NCI-H460 (cell line): ENCODE measurements at places on chromosomes 16 and 17. TPM values are rescaled to one million over a fixed set of nuclear protein-coding genes. Genes with fewer than 3 reads are reported as not detected.
A peak's percentile ranks its signal among the peaks of the same experiment; 100 is the strongest.

- no peak for DNase-seq
Measured at GRCh38 chr17:36768394-36768793, 167.0 kb downstream of the MRM1 start.

GRCh38 chr16:84294531-84295142, at the start of gene WFDC1:
TSS of gene WFDC1 (plus strand) at chr16:84294878. CDS start at chr16:84294972, 94 bp downstream.
- no peak for DNase-seq

ABCA5 gene
- 6.2 and 12.4 TPM in 2 replicates for total RNA-seq

GRCh38 chr17:70242781-70243437, 73.6 kb downstream of the KCNJ2 start:
- DNase-seq = no peak

PIK3R5 gene
- 0.35 TPM in 2 replicates for total RNA-seq

- DNase-seq = no peak
Measured at GRCh38 chr17:3979290-3979611, 15.0 kb upstream of the ATP2A3 start.

DNA sequence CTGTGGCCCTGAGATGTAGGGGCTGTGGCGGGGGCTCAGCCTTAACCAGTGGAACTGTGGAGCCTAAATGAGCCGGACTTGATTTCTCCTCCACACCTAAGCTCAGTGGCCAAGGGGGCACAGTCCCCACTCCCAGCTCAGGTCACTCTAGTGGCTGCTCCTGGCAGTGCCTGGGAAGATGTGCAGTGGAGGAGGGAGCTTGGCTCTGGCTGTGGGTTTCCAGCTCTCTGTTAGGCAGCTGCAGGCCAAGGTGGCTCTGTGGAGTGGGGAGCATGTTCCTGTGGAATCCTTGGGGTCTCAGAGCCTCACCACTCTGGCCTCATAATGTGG, 76.3 kb downstream of the AMFR start:
- no peak for DNase-seq

DNA sequence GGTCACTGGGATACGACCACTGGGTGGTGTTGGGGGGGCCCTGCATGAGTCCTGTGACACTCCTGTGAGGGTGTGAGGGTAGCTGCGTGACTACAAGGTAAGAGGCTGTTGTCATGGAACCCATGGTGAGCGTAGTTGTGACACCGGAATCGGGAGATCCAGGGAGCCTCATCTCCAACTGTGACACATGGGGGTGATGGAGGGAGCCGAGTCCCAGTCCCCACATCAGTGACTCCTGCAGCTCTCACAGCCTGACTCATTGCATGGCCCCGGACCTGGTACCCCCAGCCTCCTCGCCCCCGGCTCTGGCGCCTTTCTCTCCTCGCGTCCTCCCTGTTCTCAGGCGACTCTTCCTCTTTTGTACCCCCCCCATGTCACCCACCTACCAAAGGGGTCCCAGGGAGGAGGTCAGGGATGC, 14.2 kb downstream of the CDH16 start:
- no peak for DNase-seq

DNA sequence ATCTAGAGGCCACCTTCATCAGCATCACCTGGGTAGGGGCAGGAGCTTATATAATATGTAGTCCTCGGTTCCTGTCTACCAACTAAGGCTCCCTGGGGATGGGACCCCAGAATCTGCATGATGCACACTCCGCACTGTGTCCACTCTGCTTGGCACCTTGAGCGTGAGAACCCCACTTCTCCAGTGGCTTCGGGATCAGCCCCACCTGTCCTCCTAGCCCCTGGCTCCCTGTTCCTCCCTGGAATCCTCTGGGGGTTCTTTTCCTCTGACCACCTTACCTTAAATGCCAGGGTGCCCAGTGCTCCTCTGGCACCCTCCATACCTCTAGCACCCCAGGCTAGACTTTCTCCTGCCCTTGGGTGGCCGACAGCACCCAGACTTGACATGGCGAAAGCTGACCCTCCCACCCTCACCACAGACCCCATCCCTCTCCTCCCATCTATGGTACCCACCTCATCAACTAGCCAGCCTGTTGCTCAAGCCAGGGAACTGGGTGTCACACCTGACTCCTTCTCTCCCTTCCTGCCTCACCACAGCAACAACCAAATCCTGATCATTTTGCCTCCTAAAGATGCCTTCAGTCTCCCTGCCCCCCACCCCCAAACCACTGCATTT, 2.8 kb upstream of the NXPH3 start:
- DNase-seq = no peak

DNA sequence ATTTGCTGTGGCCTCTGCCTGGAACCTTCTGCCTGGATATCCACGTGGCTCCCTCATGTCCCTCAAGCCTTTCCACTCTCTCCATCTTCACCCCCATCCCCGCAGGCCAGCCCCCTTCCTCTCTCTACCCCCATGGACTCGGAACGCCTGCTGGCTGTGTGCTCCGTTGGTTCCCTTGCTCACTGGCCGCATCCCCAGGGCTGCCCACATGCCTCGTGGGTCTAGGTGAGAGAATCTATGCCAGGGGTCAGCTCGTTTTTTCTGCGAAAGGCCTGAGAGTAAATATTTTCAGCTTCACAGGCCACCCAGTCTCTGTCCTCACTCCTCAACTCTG, 12.0 kb downstream of the SLC5A10 start:
- no peak for DNase-seq

GRCh38 chr16:12095275-12096156, 119.0 kb downstream of the SNX29 start:
- DNase-seq = peak; percentile 44

GAST gene
- not detected in 2 replicates for total RNA-seq

NEUROD2 gene
- not detected in 2 replicates for total RNA-seq

DNA sequence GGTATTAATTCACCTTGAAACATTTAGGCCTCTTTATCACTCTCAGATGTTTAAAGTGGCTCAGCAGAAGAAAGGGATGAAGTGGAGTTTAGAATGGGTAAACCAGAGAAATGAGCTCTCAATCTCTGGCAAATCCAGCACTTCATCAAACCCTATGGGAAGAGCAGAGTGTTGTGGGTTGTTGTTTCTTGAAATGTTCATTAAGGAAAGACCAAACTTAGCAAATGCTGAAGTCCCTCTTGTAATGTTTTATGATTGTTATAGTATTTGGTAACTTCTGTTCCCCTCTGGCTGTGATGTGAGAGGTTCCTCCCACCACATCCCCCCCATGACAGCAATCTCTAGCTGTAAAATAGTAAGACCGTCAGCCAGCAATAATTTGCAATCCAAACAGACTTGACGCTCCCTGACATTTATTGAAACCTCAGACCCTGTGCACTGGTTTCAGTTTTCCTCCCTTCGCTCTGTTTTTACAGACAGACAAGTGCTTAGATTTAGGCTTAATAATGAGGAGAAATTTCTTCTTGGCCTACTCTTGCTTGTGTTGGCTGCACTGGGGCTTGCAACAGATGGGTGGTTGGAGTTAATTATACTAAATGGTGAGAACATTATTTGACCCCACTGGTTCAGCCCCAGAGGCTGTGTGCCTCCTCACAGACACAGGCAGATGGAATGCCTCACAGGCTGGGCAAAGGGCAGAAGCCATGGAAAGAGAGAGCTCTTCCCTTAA, 609.4 kb upstream of the SOX9 start:
- no peak for DNase-seq

DNA sequence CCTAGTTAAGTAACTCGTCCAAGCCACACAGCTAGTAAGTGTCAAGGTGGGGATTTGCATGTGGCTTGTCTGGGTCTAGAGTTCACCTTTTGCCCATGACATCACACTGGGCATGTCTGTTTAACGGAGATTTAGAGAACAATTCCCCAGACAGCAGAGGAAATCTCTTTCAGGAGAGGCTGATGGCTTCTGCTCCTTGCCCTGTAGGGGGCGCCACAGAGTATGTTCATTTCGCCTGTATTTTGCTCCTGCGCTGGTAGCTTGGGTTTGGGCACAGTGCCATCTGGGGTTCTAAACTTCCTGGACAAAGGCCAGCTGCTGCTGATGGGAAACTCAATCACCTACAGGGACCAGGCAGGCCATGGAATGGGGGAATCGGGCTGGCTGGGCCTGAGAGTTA, 20.4 kb downstream of the OTOA start:
- DNase-seq = peak; percentile 11

KRT27 gene
- total RNA-seq = not detected in 2 replicates

DNA sequence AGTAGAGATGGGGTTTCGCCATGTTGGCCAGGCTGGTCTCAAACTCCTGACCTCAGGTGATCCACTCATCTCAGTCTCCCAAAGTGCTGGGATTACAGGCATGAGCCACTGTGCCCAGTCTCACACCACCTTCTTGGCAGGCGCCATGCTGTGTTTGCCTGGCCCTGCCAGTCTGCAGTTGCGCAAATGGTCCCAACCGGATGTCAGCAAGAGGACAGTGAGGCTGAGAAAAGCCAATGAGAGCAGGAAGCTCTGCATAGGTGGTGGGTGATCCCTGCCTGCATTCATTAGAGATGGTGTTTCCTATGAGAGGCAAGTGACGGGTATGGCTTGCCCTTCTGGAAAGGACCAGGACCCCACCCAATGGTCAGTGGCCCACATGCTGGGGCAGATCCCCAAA, 59.3 kb downstream of the PECAM1 start:
- DNase-seq = no peak

- no peak for DNase-seq
Measured at GRCh38 chr17:80424261-80424660, 9.3 kb downstream of the ENDOV start.

- no peak for DNase-seq
Measured at GRCh38 chr16:63612462-63613227, 1509.2 kb downstream of the CDH11 start.

- no peak for DNase-seq
Measured at GRCh38 chr16:58348986-58349385, 43.3 kb upstream of the GINS3 start.

C16orf96 gene
- total RNA-seq = not detected in 2 replicates

TNFSF12 gene
- 6.9 and 8.1 TPM in 2 replicates for total RNA-seq

DNA sequence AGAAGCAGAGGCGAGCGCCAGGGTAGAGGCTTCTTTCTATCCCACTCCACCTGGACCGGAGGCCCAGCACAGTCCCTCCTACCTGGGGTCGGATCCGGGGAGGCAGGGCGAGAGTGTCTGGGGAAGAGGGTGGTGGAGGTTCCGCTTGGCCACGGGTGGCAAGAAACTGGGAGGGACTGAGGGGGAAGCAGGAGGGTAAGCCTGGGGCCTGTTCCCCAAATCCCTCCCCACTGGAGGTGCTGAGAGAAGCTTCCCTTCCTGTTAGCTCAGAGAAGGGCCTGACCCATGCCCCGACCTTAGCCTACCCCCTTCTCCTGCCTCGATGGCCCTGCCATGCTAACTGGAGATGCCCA, 1.8 kb upstream of the TPPP3 start:
- DNase-seq = no peak

SPIRE2 gene
- 29.1 and 34.1 TPM in 2 replicates for total RNA-seq

TP53TG3B gene
- not detected in 2 replicates for total RNA-seq

ACSM5 gene
- total RNA-seq = not detected in 2 replicates

- DNase-seq = no peak
Measured at GRCh38 chr16:14564861-14565687, 65.0 kb downstream of the PARN start.

GRCh38 chr17:3708366-3708765, 12.4 kb upstream of the P2RX5 start:
- DNase-seq = no peak

DNA sequence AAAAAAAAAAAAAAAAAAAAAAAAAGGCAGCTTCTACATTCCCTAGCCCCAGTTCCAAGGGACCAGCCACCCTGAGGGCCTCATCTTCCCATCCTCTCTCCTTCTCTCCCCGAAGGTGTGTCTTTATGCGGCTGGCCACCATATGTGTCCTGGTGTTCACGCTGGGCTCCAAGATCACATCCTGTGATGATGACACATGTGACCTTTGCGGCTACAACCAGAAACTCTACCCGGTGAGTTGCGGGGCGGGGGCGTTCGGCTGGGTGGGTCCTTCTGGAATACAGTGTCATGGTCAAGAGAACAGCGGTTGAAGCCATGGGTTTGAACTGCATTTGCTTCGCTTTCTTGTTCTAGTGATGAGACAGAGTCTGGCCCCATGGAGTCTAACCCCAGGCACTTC, 22.6 kb upstream of the COQ7 start:
- DNase-seq = no peak

CES1 gene
- total RNA-seq = 4.8 and 5.2 TPM in 2 replicates

MARCHF10 gene
- not detected in 2 replicates for total RNA-seq

LRRC37A gene
- 1.2 and 1.5 TPM in 2 replicates for total RNA-seq

TBC1D28 gene
- total RNA-seq = not detected in 2 replicates

GRCh38 chr16:66925322-66925840, at the start of gene RRAD:
TSS of gene RRAD (minus strand) at chr16:66925535. CDS start at chr16:66925179, 356 bp downstream.
- DNase-seq = no peak

GRCh38 chr16:56986361-56986760, 3.0 kb upstream of the NLRC5 start:
- DNase-seq = no peak

DNAH3 gene
- 0.14 and 0.37 TPM in 2 replicates for total RNA-seq

MMP28 gene
- total RNA-seq = 0.12 TPM in 1 of 2 replicates, not detected in the other

DUXB gene
- not detected in 2 replicates for total RNA-seq

DNA sequence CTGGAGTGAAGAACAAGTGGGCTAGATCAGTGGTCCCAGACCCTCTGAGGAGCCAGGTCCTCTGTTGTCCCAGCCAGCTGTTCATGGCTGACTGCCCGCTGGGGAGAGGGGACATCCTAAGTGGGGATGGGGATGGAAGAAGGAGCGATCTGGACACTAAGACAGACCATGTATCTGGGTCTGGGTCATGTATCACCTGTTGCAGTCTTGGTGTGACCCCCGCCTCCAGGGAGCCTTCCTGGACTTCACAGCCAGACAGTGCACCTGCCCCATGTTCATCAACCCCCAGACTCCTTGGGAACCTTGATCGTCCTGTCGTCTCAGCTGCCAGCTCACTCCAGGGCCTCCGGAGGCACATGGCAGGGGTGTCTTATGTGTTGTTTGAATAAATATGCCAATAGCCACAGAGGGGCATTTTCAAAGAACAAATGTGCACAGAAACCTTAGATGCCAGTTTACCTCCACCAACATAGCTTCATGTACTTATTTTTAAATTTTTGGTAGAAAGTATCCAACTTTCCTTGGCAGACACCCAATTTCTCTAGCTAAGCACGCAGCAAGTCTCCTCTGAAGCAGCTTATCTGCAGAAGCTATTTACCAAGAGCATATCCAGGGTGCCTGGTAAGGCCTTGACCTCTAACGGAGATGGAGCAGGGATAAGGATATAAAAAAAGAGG, 43.2 kb downstream of the CRISPLD2 start:
- DNase-seq = no peak

FAM171A2 gene
- total RNA-seq = 2.8 and 3.0 TPM in 2 replicates

GRCh38 chr16:55701442-55702319, 45.9 kb downstream of the SLC6A2 start:
- DNase-seq = peak; percentile 40

DNA sequence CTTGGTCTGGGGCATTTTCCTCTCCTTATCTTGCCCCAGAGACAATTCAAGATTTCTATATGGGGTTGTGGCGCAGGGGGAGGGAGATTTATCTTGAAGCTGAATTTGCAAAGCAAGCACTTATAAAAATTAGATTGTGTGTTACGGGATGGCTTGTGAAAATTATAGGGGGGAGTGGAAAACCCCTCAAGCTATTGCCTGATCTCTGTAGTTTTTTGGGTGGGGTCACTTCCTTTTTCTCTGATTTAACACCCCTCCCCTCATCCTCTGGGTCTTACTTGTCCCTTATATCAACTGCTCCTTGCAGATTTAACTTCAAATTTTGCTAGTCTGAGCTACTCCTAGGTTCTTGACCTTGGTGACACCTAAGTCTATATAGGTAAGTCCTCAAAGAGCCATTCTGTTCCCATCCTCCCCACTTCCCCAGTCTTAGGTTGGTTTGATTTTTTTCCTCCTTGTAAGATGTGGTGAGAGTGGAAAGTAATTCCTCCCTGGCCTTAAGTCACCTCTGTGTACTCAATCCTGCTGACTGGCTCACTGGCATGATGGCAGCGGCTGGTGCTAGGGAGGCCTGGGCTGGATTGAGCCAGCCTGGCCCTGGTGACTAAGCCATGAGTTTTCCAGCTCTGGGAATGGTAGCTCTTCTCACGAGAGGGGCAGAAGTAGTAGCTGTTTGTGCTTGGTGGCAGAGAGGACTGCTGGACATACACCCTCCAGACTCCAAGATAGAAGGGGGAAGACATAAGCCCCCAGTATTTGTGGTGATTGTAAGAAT, 2.3 kb downstream of the ARL4D start:
- no peak for DNase-seq
